ENCODE measurements at places on chromosomes 2 and 18. TPM values are rescaled to one million over a fixed set of nuclear protein-coding genes. Genes with fewer than 3 reads are reported as not detected.

M1AP gene
- 0.72 TPM for polyA plus RNA-seq

SERPINB13 gene
- polyA plus RNA-seq: not detected

- no peak for DNase-seq
- H3K27me3 ChIP-seq: no peaks in the 10 kb centered on the region
- no peak overlapping the region for H3K27ac ChIP-seq
- H3K4me1 ChIP-seq: peaks cover 12% of the 10 kb centered on the region
Observed at GRCh38 chr18:48530399-48531081, 8.3 kb upstream of the CTIF start.

DSG4 gene
- not detected for polyA plus RNA-seq

DNA sequence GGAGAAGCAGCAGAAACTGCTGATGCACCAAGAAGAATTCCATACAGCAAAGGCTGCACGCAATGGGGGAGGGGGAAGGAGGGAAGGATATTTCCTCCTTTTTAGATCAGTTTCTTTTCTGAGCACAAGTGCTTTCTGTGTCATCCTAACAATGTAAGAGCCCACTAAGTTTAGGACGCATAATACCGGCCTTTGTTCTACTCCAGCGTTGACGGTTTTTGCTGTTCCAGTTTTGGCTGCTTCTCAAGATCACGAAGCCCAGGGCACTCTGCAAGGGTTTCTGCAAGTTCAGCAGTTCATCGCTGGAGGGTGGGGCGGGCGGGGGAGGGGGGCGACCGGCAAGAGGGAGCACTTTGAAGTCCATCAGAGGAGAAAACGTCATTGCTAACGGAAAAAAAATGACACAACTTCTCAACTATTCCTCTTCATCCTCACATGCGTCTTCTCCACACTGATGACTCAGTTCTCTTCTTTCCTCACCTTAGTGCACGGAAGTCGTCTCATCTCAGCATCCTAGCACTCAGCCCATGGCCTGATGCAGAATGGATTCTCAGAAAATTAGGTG lies 8.7 kb downstream of the FAM178B start:
- DNase-seq: no peak
- peak overlapping the region; percentile 8 for H3K4me3 ChIP-seq
- no peak overlapping the region for H3K27ac ChIP-seq
- H3K36me3 ChIP-seq: no peaks in the 10 kb centered on the region
- no peaks in the 10 kb centered on the region for H3K4me1 ChIP-seq

GRCh38 chr2:238330391-238330790 lies 10.1 kb downstream of the TRAF3IP1 start:
- H3K27me3 ChIP-seq: no peaks in the 10 kb centered on the region
- H3K36me3 ChIP-seq: no peaks in the 10 kb centered on the region
- DNase-seq: no peak
- no peaks in the 10 kb centered on the region for H3K4me1 ChIP-seq
- H3K4me3 ChIP-seq: no peak overlapping the region
- H3K27ac ChIP-seq: no peak overlapping the region

DNA sequence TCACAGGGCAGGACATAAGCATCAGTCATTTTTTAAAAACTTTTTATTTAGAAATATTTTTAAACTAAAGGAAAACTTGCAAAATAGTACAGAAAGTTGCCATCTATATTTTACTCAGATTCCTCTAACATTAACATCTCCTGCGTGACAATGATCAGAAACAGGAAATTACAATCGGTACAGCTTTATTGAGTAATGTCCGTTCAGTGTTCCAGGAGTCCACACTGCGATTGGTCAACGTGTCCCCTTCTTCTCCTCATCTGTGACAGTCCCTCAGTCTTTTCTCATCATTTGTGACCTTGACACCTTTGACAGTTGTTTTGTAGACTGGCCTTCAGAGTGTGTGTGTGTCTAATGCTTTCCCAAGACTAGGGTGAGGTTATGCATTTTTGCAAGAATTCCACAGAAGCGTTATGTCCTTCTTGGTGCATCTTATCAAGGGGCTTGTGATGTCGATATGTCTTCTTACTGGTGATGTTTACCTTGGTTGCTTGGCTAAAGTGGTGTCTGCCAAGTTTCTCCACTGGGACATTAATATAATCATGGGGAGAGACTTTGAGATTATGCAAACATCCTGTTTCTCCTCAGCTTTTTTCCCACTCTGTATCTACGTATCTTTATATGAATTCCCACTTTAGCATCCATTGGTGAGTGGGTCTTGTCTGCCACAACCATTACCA lies 21.4 kb upstream of the TMEM177 start:
- H3K4me3 ChIP-seq: no peak overlapping the region
- no peaks in the 10 kb centered on the region for H3K4me1 ChIP-seq
- no peaks in the 10 kb centered on the region for H3K36me3 ChIP-seq
- DNase-seq: no peak

- no peaks in the 10 kb centered on the region for H3K4me1 ChIP-seq
- no peak for DNase-seq
- no peak overlapping the region for H3K27ac ChIP-seq
- no peaks in the 10 kb centered on the region for H3K36me3 ChIP-seq
Observed at GRCh38 chr18:29383311-29384273, 1206.7 kb upstream of the CDH2 start.

DNA sequence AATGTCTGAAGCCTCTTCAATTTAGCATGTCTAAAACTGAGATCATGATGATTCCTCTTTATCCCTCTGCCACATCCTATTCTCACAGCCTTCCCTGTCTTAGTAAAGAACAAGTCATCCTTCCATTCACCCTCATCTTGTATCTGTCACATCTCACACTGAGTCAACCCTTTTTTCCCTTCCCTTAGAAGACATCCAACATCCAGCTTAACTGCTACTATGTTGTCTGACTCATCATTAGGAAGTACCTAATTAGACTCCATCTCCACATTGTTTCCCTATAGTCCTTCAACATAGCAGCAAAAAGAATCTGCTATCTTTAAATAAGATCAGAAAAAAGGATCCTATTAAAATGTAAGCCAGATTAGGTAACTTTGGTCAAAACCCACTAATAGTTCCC lies 85.2 kb upstream of the GRB14 start:
- DNase-seq: no peak
- no peaks in the 10 kb centered on the region for H3K36me3 ChIP-seq
- H3K27ac ChIP-seq: no peak overlapping the region
- H3K4me1 ChIP-seq: no peaks in the 10 kb centered on the region

- no peak overlapping the region for H3K4me3 ChIP-seq
- no peak overlapping the region for H3K27ac ChIP-seq
- no peaks in the 10 kb centered on the region for H3K36me3 ChIP-seq
- no peaks in the 10 kb centered on the region for H3K4me1 ChIP-seq
- DNase-seq: no peak
Observed at GRCh38 chr2:3666613-3666975, 8.6 kb downstream of the ALLC start.

DNA sequence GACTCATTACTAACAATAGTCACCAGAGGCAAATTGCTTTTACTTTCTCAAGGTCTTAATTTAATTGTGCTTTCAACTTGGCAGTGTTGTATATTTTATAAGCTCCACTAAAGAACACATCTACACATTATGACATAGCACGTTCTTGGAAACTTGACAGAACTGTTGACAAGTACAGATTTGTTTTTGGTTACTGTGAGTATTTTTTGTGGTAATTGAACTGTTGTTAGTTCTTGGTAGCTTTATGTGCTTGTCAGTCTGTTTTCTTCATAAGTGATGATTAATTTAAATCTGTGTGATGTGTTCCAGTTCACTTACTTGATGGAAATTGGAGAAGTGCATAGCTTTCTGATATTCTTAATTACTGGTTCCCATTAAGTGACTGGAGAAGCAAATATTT lies 63.9 kb downstream of the COMMD1 start:
- no peak overlapping the region for H3K27ac ChIP-seq
- no peaks in the 10 kb centered on the region for H3K27me3 ChIP-seq
- no peaks in the 10 kb centered on the region for H3K4me1 ChIP-seq
- no peak for DNase-seq
- H3K36me3 ChIP-seq: no peaks in the 10 kb centered on the region
- H3K4me3 ChIP-seq: no peak overlapping the region

GRCh38 chr18:26057344-26057773 lies 33.1 kb downstream of the SS18 start:
- no peaks in the 10 kb centered on the region for H3K27me3 ChIP-seq
- no peaks in the 10 kb centered on the region for H3K36me3 ChIP-seq
- H3K4me3 ChIP-seq: no peak overlapping the region
- DNase-seq: no peak
- H3K27ac ChIP-seq: no peak overlapping the region

DNA sequence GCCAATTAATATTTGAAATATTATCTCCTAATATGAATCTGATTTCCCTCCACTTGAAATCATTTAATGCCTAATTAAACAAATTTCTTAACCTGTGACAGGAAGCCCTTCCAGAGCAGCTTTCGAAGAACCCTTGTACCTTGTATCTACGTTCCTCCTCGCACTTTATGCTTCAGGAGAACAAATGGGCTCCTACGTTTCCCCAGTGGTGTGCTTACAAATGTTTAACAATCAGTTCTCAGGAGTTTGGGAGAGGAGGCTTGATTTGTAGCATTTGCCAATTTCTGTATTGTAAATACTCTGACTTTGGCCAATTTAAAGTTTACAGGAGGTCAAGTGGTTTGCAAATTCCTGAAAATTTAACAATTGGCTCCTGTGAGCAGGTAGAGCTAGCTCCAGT lies 327.8 kb downstream of the THSD7B start:
- no peaks in the 10 kb centered on the region for H3K4me1 ChIP-seq
- no peaks in the 10 kb centered on the region for H3K27me3 ChIP-seq
- no peak overlapping the region for H3K27ac ChIP-seq
- H3K4me3 ChIP-seq: no peak overlapping the region
- DNase-seq: no peak

GRCh38 chr2:193743089-193743488 lies 1548.4 kb upstream of the TMEFF2 start:
- no peak overlapping the region for H3K27ac ChIP-seq
- H3K4me1 ChIP-seq: no peaks in the 10 kb centered on the region
- H3K27me3 ChIP-seq: no peaks in the 10 kb centered on the region
- DNase-seq: no peak
- H3K36me3 ChIP-seq: no peaks in the 10 kb centered on the region

DNA sequence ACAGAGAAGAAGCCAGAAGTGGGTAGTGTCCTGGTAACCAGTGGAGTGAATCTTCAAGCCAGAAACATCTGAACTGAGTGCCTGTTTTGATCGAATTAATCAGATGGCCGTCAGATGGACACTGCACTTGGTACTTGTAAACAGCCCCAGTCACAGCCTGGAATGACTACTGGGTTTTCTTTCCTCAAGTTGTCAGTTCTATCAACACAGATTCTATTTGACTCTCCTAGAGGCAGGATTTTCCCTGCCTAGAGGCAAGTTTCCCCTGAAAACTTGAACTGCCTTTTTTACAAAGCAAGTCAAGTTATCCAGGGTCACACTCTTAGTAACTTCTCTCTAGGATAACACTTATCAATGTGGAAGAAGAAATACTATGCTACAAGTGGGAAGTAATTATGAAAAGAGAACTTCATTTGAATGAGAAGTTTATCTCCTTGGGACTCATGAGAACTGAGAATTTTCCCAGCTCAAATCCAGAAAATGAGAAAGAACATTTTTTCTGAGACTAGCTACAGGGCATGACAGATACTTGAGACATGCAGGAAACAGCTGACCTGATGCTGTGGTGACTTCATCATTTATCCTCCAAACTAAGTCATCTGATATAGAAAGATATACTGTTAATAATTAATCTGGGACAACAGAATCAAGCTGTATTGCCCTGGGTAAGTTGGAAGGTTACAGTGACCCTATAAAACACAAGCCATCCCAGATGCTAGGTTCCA lies 36.0 kb downstream of the SULT1C2 start:
- DNase-seq: no peak
- no peak overlapping the region for H3K27ac ChIP-seq
- no peak overlapping the region for H3K4me3 ChIP-seq
- no peaks in the 10 kb centered on the region for H3K27me3 ChIP-seq
- H3K4me1 ChIP-seq: no peaks in the 10 kb centered on the region

GRCh38 chr18:74694436-74694835 lies 96.8 kb downstream of the ZNF407 start:
- H3K36me3 ChIP-seq: no peaks in the 10 kb centered on the region
- no peaks in the 10 kb centered on the region for H3K27me3 ChIP-seq
- no peaks in the 10 kb centered on the region for H3K4me1 ChIP-seq
- no peak for DNase-seq
- H3K27ac ChIP-seq: no peak overlapping the region

- no peak for DNase-seq
- H3K36me3 ChIP-seq: no peaks in the 10 kb centered on the region
- H3K4me3 ChIP-seq: no peak overlapping the region
- H3K27ac ChIP-seq: no peak overlapping the region
- H3K27me3 ChIP-seq: no peaks in the 10 kb centered on the region
- no peaks in the 10 kb centered on the region for H3K4me1 ChIP-seq
Observed at GRCh38 chr2:136060416-136060815, 57.5 kb downstream of the CXCR4 start.

DNA sequence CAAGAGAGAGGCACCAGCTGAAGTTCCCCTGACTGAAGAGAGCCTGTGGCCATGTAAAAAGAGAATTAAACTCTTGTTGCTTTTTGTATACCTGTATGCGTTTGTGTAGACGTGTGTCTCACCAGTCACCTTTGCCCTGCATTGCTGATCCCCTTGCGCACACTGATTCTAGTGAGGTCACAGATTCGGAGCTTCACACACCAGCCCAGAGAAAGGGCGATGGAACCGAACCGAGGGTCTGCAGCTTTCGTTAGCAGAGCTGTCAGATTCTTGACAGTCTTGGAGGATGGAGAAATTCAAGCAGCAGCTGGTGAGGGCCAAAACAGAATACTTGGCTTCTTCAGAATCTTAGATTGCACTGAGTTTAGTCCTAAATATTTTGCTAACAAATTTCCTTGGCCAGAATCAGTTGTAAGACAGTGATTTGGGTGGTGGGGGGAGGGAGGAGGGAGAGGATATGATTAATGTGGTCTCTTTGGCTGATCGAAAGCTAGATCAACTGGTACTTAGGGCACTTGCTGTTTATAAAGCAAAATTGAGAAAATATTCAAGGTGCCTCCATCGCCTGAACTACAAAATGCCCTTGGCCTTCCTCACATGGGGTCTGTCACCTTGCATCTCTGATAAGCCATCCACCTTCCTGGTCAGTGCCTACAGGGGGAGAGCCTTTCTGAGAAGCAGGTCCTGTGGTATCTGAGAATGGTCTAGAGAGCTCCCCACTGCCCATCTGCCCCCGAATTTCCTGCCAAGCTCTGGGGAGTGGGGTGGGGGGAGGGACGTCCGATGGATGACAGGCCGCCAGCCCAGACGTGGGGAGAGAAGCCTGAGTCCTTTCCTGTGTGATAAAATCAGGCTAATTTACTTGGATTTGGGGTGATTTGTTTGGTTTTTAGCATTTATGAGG lies 123.5 kb downstream of the CABLES1 start:
- peak overlapping the region; percentile 78 for H3K27ac ChIP-seq
- no peak overlapping the region for H3K4me3 ChIP-seq
- H3K4me1 ChIP-seq: peaks cover 12% of the 10 kb centered on the region
- DNase-seq: no peak
- no peaks in the 10 kb centered on the region for H3K36me3 ChIP-seq

Measured in ovary (tissue), 10 donors.